KG1 (cell line): ENCODE measurements at places on chromosomes 7 and 10.

DNA sequence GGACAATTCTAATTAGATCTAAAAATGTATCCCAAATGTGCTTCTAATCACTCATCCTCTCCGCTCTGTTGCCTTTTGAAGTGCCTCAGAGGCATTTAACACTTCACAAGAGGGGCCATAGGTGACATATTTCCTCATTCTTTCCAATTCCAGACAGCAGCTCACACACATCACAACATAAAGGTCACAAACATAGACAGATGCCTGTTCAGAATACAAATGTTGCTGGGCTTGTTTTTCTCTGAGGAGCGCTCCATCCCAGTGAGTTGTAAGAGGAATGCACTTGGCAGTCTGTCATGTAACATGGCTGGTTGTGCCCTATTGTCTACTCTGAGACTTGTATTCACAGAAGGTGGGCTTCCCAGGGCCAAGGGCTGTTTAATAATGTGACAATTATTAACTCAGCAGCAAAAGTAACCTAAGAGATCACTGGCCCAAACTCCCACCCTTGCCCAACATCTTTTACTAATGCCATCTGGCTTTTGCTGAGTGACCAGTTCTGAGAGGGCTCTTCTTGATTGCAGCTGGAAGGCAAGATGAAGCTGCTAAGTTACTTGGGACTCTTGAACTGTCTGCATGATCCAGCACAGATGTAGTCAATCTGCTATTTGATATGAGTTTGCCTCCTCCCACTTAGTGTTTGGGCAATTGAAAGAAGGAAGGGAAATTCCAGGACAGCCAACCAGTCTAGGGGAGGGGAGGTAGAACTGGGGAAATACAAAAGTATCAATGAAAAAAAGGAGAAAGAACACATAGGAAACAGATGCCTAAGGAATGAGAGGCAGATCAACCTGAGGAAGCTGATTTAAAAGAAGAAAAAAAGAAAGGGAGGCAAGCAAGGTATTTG, 13.6 kb downstream of the PON2 start:
- DNase-seq, result no peak

DNA sequence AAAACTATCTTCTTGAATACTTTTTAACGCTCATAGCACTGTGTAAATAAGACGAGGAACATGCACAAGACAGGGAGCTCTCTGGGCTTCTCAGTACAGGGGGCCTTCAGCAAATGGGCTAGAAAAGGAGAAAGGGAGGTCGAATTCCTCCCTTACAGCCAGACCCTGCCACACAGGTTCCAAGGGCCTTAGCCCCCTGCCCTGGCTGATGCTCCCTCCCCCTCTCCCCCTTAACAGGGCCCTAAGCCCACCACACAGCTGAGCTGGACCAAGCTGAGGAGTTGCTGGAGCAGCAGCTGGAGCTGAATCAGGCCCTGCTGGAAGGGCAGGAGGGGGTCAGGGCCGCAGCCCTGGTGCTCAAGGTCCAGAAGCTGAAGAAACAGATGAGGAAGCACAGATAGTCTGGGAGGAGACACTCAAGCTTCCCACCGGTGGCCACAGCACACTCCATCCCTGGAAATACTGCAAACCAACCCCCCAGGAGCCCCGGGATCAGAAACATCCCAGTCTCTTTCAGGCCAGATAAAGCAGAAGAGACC, 153.9 kb downstream of the SNX13 start:
- no peak for DNase-seq

DNA sequence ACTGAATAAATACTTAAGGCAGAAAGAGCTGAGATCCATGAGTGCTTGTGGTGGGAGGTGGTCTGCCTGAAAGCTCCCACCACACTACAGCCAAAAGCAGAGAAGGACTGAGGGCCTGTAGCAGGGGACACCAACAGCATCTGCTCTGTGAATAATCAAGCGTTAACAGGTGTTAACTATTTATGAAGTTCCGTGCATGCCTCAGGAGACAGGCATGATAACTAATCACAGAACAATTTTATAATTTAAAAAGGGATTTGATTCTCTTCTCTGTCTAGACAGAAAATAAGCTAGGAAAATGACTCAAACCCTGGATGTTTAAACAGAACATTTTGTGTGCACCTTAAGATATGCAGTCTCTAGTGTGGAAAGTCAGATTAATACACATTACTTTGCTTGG, 61.5 kb upstream of the GHITM start:
- DNase-seq, result no peak

GRCh38 chr10:36366843-36367242, 724.7 kb upstream of the FZD8 start:
- no peak for DNase-seq

DNA sequence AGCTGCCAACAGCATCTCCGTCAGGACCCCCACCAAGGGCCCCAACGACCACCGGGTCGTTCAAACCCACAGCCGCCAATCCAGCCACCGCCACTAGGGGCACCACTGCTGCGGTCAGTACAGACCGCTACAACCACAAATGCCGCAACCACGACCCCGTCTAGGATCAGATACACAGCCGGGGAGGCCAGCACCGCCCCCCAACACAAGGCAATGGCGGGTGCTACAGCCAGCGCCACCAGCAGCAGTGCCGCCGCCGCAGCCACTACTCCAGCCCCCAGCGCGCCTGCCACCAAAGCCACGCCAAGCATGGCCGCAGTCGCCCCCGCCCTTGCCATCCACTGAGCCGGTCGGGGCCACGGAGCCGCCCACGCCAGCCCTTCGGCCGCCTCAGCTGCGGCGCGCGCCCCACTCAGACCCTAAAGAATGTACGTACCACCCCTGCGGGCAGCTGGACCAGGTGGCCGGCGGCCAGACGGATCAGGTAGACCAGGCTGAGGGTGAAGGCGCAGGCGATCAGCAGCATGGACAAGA, 473 bp downstream of the CYP51A1 start:
- DNase-seq, result peak; percentile 51

- no peak for DNase-seq
Observed at GRCh38 chr7:158187694-158187994, 400.0 kb downstream of the PTPRN2 start.
